ENCODE measurements at places on chromosomes 6 and 20.

DNA sequence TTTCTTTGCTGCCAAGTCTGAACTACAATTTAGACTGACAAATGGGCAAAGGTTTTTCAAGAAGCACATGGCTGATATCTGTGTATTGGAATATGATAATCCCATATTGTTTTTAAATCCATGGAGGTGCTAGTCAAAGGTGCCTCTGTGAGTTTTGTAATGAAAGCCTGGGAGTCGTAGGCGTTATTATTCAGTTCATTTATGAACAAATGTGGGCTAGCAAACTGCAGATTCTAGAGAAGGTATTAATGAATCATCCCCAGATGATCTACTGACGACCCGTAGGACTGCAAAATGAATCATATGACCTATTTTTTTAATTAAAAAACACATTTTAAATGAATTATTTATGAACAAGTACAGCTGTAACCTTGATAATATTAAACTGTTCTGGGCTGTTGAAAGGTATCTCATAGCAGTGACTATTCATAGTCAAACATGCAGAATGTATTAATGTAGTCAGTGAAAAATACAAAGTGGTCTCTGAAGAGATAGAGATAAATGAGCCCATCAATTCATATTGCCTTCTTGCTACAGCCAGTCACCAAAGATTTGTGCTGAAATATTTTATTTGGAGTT is 1317.8 kb upstream of the MAP3K7 start:
- no peak overlapping the region for H3K4me3 ChIP-seq
- no peaks in the 10 kb centered on the region for H3K4me1 ChIP-seq
- no peak overlapping the region for H3K27ac ChIP-seq
- H3K36me3 ChIP-seq, result no peaks in the 10 kb centered on the region
- DNase-seq, result no peak
- H3K27me3 ChIP-seq, result no peaks in the 10 kb centered on the region

DNA sequence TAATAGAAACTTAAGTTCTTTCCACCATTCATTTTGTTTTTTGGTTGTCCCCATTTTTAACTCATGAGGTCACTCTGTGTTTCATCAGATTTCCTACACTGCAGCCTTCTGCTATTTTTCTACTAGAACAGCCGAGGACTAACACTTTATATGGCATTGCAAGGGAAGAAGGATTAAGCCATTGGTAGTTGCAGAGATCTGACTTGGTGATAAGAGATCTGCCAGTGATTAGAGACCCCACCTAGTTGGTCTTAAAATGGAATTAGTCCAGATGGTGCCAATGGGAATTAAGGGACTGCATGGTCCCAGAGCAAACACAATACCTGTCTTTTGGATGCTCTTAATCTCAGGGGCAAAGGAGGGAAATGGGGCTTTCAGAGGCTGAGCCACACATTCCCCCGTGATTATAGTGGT is 125.5 kb upstream of the TMEM170B start:
- H3K4me1 ChIP-seq, result peaks cover 67% of the 10 kb centered on the region
- no peak overlapping the region for H3K4me3 ChIP-seq
- no peaks in the 10 kb centered on the region for H3K27me3 ChIP-seq
- H3K36me3 ChIP-seq, result no peaks in the 10 kb centered on the region
- H3K27ac ChIP-seq, result peak overlapping the region; percentile 75

DNA sequence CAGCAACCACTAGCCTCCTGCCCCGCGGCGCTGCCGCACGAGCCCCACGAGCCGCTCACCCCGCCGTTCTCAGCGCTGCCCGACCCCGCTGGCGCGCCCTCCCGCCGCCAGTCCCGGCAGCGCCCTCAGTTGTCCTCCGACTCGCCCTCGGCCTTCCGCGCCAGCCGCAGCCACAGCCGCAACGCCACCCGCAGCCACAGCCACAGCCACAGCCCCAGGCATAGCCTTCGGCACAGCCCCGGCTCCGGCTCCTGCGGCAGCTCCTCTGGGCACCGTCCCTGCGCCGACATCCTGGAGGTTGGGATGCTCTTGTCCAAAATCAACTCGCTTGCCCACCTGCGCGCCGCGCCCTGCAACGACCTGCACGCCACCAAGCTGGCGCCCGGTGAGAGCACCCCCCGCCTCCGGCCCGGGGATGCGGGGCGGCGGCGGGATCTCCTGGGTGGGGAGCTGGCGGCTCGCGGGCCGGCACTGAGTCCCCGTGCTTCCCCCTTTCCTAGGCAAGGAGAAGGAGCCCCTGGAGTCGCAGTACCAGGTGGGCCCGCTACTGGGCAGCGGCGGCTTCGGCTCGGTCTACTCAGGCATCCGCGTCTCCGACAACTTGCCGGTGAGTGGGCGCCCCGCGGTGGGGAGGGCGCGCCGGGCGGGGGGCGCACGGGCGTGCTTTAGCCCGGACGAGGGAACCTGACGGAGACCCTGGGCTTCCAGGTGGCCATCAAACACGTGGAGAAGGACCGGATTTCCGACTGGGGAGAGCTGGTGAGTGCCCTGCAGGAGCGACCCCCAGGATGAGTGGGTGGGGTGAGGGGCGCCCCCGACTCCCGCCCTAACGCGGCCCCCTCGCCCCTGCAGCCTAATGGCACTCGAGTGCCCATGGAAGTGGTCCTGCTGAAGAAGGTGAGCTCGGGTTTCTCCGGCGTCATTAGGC is 585 bp downstream of the PIM1 start:
- peak overlapping the region; percentile 93 for H3K4me3 ChIP-seq
- peaks cover 46% of the 10 kb centered on the region for H3K36me3 ChIP-seq
- peaks cover 56% of the 10 kb centered on the region for H3K4me1 ChIP-seq

GRCh38 chr6:91447081-91447480 is 860.2 kb upstream of the MAP3K7 start:
- H3K27me3 ChIP-seq, result no peaks in the 10 kb centered on the region
- H3K36me3 ChIP-seq, result no peaks in the 10 kb centered on the region
- no peak overlapping the region for H3K4me3 ChIP-seq
- no peak overlapping the region for H3K27ac ChIP-seq

- peak; percentile 52 for DNase-seq
- peak overlapping the region; percentile 76 for H3K4me3 ChIP-seq
- no peaks in the 10 kb centered on the region for H3K36me3 ChIP-seq
- peaks cover 63% of the 10 kb centered on the region for H3K27me3 ChIP-seq
These were observed 17.0 kb downstream of the GPX5 start for GRCh38 chr6:28542440-28543296.

DNA sequence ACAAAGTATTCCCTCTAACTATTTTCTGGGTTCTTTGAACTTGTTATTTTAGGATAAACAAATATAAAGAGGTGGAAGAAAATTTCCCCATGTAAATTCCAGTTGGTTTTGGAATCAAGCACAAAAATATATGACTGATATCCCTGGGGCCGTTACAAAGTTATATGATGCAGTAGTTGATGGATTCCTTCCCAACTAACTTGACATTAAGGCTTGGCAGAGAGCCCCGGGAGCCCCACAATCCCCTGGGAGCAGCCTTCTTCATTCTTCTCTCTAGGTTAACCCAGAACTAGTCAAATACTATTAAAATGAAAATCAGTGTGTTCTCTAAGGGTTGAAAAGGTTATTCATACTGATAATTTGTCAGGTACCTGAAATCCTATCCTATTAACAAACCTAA is 508.9 kb upstream of the SOX4 start:
- H3K27me3 ChIP-seq, result no peaks in the 10 kb centered on the region
- DNase-seq, result no peak
- H3K4me1 ChIP-seq, result no peaks in the 10 kb centered on the region
- no peak overlapping the region for H3K27ac ChIP-seq
- no peak overlapping the region for H3K4me3 ChIP-seq

GRCh38 chr20:38216201-38216600 is 44.3 kb downstream of the KIAA1755 start:
- no peak overlapping the region for H3K4me3 ChIP-seq
- H3K4me1 ChIP-seq, result no peaks in the 10 kb centered on the region
- H3K27me3 ChIP-seq, result peaks cover 3% of the 10 kb centered on the region

DNA sequence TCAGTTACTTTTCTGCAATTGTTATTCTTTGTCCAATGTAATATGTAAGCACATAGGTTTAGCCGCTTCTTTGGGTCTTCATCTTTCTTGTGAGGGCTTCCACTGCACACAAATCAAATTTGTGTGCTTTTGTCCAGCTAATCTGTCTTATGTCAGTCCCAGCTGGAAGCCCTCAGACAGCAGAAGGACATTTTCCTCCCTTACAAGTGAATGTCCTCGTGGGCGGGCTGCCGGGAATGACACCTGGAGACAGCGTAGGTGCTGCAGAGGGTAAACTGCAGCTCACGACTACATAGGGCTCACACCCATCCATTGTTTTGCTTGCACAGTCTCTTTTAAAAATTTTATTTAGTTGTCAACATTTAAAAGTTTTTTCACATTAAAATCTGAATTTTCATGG is 24.6 kb upstream of the PPP1R14C start:
- H3K4me1 ChIP-seq, result peaks cover 5% of the 10 kb centered on the region
- no peak overlapping the region for H3K4me3 ChIP-seq
- DNase-seq, result no peak
- H3K27ac ChIP-seq, result no peak overlapping the region
- H3K27me3 ChIP-seq, result peaks cover 2% of the 10 kb centered on the region
- peaks cover 2% of the 10 kb centered on the region for H3K36me3 ChIP-seq

DNA sequence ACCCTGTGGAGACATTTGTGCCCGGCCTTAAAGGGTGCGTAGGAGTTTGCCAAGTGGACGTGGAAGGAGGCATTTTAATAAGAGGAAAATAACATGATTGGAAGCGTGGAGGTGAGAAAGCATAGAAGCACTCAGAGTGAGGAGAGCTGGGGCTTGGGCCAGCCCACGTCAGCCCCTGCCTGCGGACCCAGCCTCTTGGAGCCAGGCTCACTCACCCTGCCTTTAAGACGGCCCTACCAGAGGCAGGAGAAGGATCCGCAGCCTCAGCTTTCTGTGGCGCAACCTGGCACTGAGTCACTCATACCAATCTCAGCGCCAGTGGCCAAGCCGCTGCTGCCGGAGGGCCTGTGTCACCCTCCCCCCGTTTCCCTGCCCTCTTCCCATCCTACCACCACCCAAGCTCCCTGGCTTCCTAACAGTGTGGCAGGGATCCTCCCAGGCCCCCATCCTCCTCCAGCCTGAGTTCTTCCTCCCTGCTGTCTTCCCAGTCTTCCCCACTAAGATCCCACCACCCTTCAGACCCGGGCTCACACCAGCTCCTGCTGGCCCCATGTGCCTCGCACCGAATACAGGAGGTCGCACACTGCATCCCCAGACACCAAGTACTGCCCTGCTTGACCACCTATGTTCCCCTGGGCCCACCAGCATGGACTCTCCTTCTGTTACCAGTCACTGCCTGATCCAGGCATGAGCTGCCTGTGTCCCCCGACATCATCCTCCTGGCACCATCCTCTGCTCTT is 285.2 kb downstream of the UST start:
- no peaks in the 10 kb centered on the region for H3K27me3 ChIP-seq
- peak; percentile 30 for DNase-seq
- peak overlapping the region; percentile 75 for H3K4me3 ChIP-seq
- peak overlapping the region; percentile 89 for H3K27ac ChIP-seq

- peaks cover 13% of the 10 kb centered on the region for H3K27me3 ChIP-seq
- no peak overlapping the region for H3K27ac ChIP-seq
- peaks cover 3% of the 10 kb centered on the region for H3K36me3 ChIP-seq
- DNase-seq, result no peak
- peaks cover 51% of the 10 kb centered on the region for H3K4me1 ChIP-seq
- H3K4me3 ChIP-seq, result no peak overlapping the region
These were observed 122.4 kb upstream of the EXOC2 start for GRCh38 chr6:815348-815738.

DNA sequence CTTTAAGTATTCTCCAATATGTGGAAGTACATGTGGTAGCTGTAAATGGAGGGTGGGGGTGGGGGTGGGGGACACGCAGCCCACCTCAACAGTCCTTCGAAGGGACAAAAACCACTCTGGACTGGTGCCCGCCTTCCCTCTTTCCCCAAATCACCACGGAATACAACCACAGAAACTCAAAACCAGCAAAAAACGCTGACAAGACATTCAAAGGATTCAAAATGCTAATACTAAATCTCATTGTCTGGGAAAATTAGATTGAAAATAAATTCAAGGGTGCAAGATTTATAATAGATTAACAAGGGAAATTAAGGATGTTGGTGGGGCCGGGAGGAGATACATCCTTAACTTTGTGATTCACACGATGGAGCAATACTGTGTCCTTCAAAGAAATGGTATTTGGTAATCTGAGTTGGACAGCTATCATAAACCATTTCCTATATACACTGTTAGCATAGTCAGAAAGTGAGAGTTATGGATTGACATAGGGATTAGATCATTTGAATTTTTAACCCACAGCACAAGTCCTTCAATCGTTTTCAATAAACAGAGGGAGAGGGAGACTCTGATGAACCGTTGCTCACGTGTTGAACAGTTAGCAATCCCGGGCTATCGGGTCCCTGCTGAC is 766 bp upstream of the TBC1D22B start:
- peak overlapping the region; percentile 83 for H3K27ac ChIP-seq
- H3K4me1 ChIP-seq, result peaks cover 39% of the 10 kb centered on the region
- H3K36me3 ChIP-seq, result no peaks in the 10 kb centered on the region
- DNase-seq, result no peak

DNA sequence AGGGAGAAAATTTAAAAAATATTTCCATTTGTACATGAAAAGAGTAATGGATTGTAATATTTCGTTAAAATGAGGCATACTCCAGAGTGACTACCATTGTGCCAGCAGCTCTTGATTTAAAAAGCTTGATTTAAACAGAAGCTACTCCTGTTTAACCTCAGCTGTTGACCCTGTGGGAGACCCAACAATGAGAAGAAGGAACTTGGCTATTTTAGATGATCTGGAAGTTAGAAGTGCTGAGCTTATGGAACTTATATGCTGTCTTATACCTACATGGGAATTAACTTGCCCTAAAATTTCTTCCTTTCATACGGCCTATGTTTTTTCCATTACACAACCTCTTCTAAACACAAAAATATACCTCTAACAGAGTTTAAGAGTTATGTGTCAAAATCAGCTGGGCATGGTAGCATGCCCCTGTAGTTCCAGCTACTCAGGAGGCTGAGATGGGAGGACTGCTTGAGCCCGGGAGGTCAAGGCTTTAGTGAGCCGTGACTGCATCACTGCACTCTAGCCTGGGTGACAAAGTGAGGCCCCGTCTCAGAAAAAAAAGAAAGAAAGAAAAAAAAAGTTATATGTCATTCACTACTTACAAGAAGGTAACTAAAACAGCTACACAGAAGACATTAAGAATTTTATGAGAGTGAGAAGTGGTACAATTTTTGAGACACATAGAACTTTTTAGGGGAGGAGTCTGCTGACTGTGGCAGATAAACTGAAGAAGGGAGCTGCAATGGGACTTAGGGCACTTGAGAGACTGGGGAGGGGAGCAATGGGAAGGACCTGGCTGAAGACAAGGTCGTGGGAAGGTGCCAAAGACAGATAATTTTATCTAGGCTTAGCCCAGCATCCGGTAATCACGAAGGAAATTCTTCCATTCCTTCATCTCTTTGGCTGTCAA is 139.9 kb downstream of the MYB start:
- peaks cover 24% of the 10 kb centered on the region for H3K36me3 ChIP-seq
- no peak overlapping the region for H3K4me3 ChIP-seq
- no peak overlapping the region for H3K27ac ChIP-seq
- H3K4me1 ChIP-seq, result peaks cover 26% of the 10 kb centered on the region

GRCh38 chr6:62371453-62372210 is 85.6 kb upstream of the KHDRBS2 start:
- no peaks in the 10 kb centered on the region for H3K27me3 ChIP-seq
- no peak for DNase-seq
- H3K4me1 ChIP-seq, result peaks cover 5% of the 10 kb centered on the region
- no peaks in the 10 kb centered on the region for H3K36me3 ChIP-seq

GRCh38 chr6:16322666-16323312 is 84.4 kb downstream of the GMPR start:
- peaks cover 14% of the 10 kb centered on the region for H3K36me3 ChIP-seq
- peak overlapping the region; percentile 92 for H3K27ac ChIP-seq
- peak; percentile 69 for DNase-seq
- peak overlapping the region; percentile 57 for H3K4me3 ChIP-seq
- H3K4me1 ChIP-seq, result peaks cover 80% of the 10 kb centered on the region
- no peaks in the 10 kb centered on the region for H3K27me3 ChIP-seq

Data from activated naive CD8-positive, alpha-beta T cell treated with anti-CD3 and anti-CD28 coated beads, Interleukin-2, amount 50 U/mL, for 24 hours (primary cell).